OCI-M1 (cell line): ENCODE measurements at places on chromosomes 2 and 18.

- no peak for DNase-seq
Observed at GRCh38 chr2:42096869-42097591, 49.2 kb downstream of the PKDCC start.

DNA sequence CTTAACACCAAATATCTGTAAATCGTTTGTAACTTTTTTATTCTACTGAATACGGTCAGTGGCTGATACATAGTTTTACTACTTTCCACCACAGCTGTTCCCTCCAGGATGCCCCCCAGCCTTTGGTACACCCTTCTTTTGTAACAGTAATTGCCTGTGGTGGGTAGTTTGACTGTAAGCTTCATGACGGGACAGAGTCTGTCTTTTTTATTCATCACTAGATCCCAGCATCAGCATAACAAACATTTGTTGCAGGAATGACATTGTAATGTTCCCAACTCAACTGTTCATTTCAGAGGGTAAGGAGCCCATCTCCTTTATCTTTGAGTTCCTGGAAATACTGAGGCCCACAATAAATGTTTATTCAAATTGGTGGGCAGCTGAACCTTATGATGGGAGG, 67.5 kb downstream of the MBOAT2 start:
- DNase-seq = no peak

DNA sequence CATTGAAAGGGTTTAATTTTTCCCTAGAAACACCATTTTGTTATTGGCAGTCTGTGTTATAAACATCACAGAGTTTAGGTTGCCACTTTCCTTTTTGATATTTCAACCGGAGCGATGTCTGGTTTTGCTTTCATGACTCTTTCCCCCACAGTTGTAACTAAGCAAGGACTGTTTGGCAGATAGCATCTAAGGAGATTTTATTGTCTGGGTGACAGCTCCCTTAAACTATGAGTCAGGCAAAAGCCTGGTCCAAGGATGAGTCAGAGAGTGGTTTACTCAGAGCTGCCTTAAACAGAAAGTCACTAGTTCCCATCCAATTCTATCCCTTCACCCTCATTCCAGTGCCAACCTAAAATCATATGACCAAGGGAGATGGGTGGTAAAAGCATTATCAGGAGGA, 341.6 kb upstream of the VWC2L start:
- DNase-seq = peak; percentile 83

DNA sequence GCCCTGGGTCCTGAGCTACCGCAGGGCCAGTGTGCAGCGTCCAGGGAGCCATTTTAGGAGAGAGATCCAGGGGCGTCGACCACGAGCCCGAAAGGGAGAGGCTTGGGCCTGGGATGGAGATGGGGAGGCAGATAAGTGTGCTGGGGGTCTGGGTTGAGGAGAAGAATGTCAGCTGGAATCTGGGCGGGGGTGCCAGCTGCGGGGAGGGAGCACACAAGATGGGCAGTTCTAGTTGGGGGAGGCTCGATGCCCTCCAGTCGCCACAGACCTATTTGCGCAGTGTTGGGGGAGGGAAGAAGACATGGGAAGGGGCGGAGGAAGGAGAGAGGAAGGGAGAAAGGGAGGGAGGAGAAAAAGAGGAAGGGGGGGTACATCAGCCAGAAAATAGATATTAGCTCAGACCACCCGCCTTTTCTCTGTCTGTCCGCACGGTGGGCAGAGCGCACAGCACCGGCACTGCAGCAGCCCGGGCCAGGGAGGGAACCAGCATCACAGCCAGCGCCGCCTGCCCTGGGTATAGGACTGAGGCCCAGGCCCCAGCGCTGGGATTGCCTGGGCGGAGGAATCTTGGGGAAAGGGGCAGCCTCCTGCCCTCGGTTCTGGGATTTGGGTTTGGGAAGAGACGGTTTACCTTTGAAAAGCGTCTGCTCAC, 1.9 kb upstream of the HOXD11 start:
- no peak for DNase-seq

GRCh38 chr18:46069524-46069923, 2.5 kb downstream of the PSTPIP2 start:
- no peak for DNase-seq

GRCh38 chr2:69196327-69197117, 183.5 kb downstream of the ANTXR1 start:
- DNase-seq = no peak

- no peak for DNase-seq
Observed at GRCh38 chr2:121175326-121175725, 109.7 kb downstream of the TFCP2L1 start.

DNA sequence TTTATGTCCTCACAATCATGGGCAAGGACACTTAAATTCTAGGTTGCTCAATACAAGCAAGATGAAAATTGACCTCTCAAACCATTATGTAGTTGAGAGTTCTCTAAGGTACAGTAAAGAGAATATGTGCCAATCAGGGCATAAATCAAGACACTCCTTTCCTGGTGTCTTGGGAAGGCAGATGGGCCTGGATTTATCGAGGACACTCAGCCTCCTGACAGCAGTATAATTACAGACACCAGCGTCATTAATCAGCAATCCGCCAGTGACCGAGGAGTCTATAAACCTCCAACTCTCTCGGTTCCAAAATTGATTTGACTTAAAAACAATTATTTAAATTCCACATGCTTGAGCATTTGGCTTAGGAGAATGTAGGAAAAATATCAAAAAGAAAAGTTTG, 75.7 kb upstream of the DAPL1 start:
- DNase-seq = no peak

- no peak for DNase-seq
Observed at GRCh38 chr2:215359576-215359922, 47.7 kb downstream of the ATIC start.

DNA sequence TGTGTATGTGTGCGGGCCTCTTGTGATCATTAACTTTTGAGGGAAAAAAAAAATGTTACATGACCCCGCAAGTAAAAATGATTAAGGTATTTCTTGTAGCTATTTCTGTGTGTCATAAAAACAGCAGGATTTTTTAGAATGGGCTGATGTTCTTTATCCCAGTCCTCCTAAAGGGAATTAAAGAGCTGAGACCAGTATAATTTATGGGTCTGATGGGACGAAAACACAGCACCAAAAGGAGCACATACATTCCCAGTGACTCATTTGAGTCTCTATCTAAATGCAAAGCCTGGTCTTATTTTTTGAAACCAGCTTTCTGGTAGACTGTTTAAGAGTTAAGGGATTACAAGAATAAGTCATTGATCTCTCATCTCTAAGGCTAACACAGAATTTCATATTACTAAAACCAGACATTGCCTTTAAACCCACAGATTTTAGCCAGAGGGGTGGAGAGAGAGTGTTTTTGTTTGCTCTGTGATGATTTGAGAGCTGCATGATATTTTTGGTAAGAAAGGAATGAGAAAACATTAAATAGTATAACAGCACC, 342.3 kb upstream of the EPHA4 start:
- no peak for DNase-seq

- DNase-seq = no peak
Observed at GRCh38 chr18:36558234-36558633, 260.7 kb downstream of the FHOD3 start.

GRCh38 chr2:163681745-163682144, 54.1 kb downstream of the FIGN start:
- no peak for DNase-seq

GRCh38 chr2:201978986-201979385, 54.7 kb upstream of the FZD7 start:
- no peak for DNase-seq

- no peak for DNase-seq
Observed at GRCh38 chr2:26504002-26504401, 26.1 kb upstream of the OTOF start.

- no peak for DNase-seq
Observed at GRCh38 chr2:113762377-113763118, 6.1 kb upstream of the SLC35F5 start.

DNA sequence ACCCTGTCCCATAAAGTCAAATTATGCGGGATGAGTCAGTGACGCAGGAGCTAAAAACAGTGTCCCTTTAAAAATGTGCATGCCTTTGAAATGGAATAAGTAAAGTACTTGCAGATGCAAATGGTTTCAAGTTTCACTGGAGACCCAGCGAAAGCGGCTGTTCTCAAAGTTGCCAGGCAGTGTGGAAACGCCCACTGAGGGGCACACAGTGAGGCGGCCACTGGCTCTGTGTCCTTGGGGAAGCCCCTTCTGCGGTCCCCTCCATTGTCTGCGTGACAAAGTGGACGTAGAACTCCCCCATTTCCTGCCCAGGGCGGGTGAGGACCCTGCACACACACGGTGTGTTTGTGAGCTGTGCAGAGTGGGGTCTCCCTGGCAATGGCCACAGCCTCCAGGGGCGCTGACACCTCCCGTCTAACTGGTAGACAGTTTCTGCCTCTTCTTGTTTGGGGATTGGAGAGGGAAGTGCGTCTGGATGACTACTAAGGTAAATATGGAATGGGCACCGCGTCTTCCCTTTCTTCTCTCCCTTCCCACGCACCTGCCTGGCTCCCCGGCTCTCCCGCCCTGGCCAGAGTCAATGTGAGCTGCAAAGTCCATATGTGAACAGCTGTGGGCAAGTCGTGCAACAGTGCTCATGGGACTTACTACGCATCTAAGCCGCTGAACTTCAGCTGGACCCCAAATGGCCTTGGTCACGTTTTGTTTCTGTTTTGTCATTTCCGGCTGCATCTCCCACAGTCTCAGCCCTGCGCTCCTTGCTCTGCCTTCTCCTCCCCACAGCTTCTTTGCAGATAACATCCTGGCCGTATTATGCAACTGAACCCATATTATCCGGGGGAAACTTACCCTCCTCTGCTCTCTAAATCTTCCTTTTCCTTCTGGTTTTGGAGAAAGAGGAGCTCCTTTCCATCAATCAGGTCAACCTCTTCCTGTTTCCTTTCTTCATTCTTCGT, 33.7 kb upstream of the ZNF516 start:
- peak; percentile 52 for DNase-seq

- no peak for DNase-seq
Observed at GRCh38 chr2:105593221-105593967, 151.3 kb upstream of the NCK2 start.

- DNase-seq = no peak
Observed at GRCh38 chr2:98936353-98937351, 627 bp upstream of the CRACDL start.

DNA sequence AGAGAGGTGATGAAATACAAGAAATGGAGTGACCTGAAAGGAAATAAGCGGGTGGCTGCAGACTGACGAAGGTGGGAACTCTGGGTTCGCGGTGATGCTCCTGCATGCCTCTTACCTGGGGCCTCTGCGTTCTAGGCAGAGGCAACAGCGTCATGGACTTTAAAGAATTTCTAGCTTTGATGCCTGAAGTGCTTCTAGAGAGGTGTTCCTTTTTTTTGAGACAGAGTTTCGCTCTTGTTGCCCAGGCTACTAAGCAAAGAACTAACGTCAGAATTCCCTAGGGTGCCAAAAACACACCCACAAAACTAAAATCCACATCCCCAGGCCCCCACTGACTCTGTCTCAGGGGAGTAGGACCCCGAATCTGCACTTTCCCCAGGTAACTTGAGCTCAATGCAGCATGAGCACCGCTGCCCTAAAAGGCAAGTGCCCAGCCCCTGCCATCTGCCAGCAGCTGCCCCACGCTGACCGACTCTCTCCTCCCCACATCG, 110.5 kb upstream of the ID2 start:
- DNase-seq = no peak

- no peak for DNase-seq
Observed at GRCh38 chr2:43752302-43752701, 21.5 kb upstream of the DYNC2LI1 start.

DNA sequence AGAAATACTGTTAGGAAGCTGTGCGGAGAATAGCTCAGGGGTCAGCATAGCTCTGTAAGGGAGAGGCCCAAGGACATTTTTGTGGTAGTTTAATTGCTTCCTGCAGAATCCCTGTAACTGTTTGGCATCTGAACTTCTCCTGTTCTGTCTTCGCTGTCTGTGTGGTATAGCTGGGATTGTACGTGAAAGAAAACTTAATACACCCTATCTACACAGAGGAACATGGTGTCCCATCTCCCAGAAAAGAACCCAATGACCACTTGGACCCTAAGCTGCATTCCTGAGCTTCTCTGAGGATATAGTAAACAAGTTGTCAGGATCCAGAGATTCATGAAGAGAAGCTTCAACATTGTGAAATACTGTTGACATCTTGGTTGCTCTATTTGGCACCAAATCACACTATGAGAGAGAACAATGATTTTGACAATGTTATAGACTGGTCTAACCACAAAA, 81.3 kb downstream of the CDC42EP3 start:
- peak; percentile 14 for DNase-seq

GRCh38 chr18:37391698-37392548, 173.7 kb downstream of the CELF4 start:
- no peak for DNase-seq
